Caki2 (cell line): ENCODE measurements at places on chromosomes 6 and 20. TPM values are rescaled to one million over a fixed set of nuclear protein-coding genes. Genes with fewer than 3 reads are reported as not detected.
A peak's percentile ranks its signal among the peaks of the same experiment; 100 is the strongest.

- no peak for DNase-seq
Measured at GRCh38 chr20:56014998-56015397, 9.7 kb upstream of the CBLN4 start.

GRCh38 chr6:130967502-130968445, 95.3 kb downstream of the EPB41L2 start:
- DNase-seq = no peak

DNA sequence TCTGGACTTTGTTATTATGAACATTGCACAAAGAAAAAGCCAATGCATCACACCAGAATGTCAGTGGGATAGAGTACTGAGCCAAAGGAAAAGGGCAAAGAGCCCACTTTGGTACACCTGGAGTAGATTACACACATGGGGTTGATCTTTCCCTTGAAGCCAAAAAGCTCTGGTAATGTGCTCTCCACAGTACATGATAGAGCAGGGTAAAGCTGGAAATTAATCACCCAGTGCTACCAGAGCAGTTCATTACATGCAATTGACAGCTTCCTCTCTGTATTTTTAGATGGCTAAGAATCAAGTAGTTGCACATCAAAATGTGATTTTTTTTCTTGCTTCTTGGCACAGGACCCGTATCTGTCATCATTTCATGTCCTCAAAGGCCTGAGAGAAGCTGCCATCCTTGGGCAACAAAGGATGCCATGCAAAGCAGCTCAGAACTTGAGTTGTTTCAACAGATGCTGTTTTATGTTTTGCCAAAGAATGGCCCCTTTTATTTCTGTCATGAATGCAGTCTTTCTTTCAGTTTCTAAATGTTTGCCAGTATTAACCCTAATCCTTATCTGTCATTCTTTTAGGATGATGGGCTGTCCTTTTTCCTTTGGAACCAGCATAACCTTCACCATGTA, 88.1 kb downstream of the HDGFL1 start:
- no peak for DNase-seq

- peak; percentile 48 for DNase-seq
Measured at GRCh38 chr6:31402324-31403282, 792 bp upstream of the MICA start.

DNA sequence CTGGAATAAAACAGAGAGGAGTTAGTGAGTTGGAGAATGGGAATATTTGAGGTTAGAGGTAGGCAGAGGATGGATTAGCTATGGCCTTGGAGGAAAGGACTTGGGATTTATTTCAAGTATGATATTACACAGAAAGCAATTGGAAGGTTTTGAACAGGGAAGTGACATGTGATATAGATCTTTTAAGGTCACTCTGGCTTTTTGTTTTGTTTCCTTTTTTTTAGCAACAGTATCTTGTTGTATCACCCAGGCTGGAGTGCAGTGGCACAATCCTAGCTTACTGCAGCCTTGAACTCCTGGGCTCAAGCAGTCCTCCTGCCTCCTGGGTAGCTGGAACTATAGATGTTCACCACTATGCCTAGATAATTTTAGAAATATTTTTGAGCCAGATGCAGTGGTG, 190.3 kb downstream of the UTRN start:
- DNase-seq = no peak

DNA sequence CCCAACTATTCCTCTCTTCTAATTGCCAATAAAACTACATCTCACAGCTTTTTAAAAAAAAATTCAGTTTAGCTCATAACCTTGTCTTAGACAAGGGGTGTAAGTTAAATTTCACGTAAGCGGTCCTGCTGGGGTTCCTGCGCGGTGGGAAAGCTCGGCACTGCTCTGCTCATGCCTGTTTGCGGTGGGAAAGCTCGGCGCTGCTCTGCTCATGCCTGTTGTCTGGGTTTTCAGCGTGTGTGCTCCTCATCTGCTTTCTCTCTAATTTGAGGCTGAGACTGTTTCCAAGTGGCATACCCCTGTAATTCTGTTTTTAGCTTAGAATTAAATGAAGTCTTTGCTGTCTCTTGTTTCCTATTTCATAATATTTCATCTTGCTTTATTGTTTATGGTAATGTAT, 18.6 kb downstream of the ARID1B start:
- DNase-seq = no peak

DNA sequence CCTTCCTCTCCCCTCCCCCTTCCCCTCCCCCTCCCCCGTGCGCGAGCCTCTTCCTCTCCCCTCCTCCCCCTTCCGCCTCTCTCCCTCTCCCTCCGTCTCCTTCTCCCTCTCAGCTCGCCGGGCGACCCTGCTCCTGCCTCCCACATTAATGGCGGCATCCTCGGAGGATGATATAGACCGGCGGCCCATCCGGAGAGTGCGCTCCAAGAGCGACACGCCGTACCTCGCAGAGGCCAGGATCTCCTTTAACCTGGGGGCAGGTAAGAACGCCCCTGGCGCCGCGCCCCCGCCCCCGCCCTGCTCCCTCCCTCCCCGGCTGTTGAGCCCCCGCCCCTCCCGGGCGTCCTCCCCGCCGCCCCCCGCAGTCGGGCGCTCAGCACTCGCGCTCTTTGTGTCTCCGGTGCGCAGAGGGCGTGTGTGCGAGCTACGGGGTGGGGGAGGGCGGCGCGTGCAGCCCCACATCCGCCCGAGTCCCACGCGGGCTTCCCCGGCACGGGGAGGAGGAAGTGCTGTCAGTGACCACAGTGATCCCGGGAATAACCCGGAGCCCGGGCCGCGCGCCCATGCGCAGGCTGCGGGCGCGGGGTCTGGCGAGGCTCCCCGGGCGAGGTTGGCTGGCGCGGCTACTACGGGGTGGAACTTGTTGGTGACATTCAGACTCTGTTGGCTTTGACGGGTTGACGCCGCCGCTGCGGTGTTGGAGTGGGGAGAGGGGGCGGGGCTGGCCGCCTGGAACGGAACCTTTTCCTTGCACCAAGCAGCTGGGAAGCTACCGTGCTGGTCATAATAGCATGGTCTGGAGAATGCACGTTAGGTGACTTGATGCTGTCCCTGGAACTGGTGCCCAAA, 33.2 kb downstream of the PHACTR1 start:
- DNase-seq = no peak

- peak; percentile 26 for DNase-seq
Measured at GRCh38 chr6:2611092-2611491, 139.6 kb downstream of the MYLK4 start.

- no peak for DNase-seq
Measured at GRCh38 chr6:57190140-57190539, 18.0 kb downstream of the BAG2 start.

DNA sequence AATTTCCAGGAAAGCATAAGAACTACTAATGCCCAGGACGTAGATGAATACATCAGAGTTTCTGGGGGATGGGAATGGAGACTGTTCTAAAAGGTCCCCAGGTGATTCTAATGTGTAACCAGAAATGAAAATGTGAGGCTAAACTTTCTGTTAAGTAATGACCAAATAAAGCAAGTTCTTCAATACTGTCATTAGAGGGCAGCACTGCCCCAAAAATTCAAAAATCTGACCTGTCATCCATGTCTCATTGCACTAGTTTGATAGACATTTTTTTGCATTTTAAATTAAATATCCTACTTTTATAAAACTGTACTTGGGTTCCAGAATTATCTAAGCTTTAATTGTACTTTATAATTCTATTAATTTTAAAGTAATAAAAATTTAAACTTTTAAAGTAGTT, 94.9 kb downstream of the RFX6 start:
- no peak for DNase-seq

GRCh38 chr6:57248311-57248895, 26.3 kb upstream of the RAB23 start:
- DNase-seq = peak; percentile 54

GRCh38 chr20:32463642-32464400, 105.7 kb downstream of the ASXL1 start:
- no peak for DNase-seq

DNA sequence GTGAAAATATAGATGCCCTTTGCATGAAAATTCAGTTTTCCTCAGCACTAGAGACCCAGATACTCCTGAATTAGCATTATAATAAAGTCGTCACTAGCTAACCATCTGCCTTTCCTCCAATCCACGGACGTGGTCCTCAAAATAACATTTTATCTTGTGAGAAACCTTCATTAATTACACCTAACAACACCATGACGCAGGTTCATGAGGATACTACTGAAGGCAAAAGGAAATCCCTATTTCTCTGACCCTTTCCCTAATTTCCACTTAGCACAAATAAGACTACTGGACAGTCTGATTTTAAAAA, 1.3 kb upstream of the PNISR start:
- DNase-seq = no peak

GRCh38 chr20:16488086-16488485, 85.2 kb downstream of the KIF16B start:
- DNase-seq = no peak

Gene STK4
- 4.2 and 6.9 TPM in 2 replicates for total RNA-seq
